Spleen (tissue), 13 donors: ENCODE measurements at places on chromosomes 1 and 21. TPM values are rescaled to one million over a fixed set of nuclear protein-coding genes. Genes with fewer than 3 reads are reported as not detected.

CD164L2 gene
- not detected for total RNA-seq

FCER1G gene
- total RNA-seq, result 268 TPM

ADORA3 gene
- 0.37 TPM for total RNA-seq

CFHR5 gene
- not detected for total RNA-seq

L1TD1 gene
- total RNA-seq, result 1.4 TPM

ADGRL2 gene
- 90.3 TPM for total RNA-seq

LCE3B gene
- total RNA-seq, result not detected

HUNK gene
- total RNA-seq, result 0.09 TPM

DNA sequence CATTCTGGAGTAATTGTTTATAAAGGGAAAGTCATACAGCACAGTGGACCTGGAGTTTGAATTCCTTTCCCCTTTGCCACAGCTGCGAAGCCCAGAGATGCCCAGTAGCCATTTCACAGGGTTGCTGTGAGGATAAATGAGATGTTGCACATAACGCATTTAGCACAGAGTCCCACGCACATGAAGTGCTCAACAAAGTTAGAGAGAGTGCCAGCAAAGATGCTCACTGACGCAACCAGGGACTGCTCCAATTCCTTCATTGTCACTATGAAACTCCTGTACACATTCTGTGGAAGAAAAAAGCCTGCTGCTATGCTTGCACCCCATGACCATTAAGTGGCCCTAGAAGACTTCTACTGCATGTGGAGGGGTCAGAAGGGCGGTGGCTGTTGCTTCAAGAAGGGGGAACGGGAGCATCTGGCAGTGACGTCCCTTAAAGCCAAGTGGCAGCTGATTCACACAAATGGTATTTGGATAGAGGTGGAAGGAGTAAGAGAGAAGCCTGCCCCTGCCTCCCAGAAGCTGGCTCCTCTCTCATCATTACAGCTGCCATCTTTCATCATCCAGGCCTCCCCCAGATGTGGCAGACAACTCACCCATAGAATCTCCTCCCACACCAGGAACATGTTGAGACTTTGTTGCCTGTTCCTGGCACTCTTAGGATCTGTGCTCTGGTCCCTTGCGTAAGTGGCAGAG, 26.5 kb upstream of the VAV3 start:
- no peak overlapping the region for H3K4me3 ChIP-seq
- DNase-seq, result no peak
- no peaks in the 10 kb centered on the region for H3K27me3 ChIP-seq
- no peaks in the 10 kb centered on the region for H3K4me1 ChIP-seq

DNA sequence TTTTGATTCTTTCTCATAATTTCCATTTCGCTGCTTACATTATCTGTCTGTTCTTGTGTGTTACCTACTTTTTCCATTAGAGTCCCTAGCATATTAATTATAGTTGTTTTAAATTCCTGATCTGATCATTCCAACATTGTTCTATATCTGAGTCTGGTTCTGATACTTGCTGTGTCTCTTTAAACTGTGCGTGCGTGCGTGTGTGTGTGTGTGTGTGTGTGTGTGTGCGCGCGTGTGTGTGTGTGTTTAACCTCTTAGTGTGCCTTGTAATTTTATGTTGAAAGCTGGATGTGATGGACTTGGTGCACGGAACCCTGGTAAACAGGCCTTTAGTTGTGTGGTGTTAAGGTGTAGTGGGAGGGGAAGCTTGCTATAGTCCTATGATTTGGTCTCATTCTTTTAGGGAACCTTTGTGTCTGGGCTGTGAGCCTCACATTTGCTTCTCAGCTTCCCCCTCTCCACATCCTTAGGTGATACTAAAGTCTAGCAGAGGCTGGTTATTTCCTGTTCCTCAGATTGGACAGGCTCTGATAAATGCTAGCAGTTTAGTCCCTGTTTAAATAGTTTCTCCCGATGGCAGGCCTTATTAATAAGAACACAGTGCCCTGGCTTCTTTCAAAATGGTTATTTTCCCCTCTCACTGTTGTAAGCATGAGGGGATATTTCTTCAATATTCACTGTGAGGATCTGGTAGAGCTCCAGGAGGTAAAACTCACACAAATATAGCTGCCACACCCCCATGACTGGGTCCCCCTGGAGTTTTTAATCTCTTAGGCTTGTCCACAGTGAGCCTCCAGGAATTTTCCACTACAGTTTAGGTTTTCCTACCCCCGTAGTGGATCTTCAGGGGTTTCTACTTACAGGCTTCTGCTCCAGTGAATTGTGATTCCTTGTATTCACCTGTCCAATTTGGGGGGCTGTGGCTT, 118.3 kb downstream of the GALNT2 start:
- no peak overlapping the region for H3K27ac ChIP-seq
- peaks cover 35% of the 10 kb centered on the region for H3K4me1 ChIP-seq
- H3K36me3 ChIP-seq, result no peaks in the 10 kb centered on the region
- H3K27me3 ChIP-seq, result no peaks in the 10 kb centered on the region

GRCh38 chr1:206422525-206422924, 47.8 kb upstream of the IKBKE start:
- H3K27ac ChIP-seq, result no peak overlapping the region
- DNase-seq, result no peak
- peaks cover 46% of the 10 kb centered on the region for H3K36me3 ChIP-seq
- no peaks in the 10 kb centered on the region for H3K27me3 ChIP-seq

DNA sequence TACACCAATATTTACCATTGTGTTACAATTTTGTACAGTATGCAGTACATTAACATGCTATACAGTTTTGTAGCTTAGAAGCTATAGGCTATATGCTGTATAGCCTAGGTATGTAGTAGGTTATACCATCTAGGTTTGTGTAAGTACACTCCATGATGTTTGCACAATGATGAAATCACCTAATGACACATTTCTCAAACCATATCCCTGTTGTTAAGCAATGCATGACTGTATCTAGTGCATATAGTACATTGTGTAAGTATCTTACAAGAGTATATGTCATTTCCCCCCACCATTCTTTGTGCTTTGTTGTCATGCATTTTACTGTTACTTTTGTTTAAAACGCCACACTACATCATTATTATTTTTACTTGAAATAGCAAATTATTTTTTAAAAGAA, 65.7 kb upstream of the RNF11 start:
- H3K27me3 ChIP-seq, result no peaks in the 10 kb centered on the region
- no peak overlapping the region for H3K4me3 ChIP-seq
- H3K36me3 ChIP-seq, result no peaks in the 10 kb centered on the region
- H3K4me1 ChIP-seq, result peaks cover 12% of the 10 kb centered on the region
- DNase-seq, result no peak
- no peak overlapping the region for H3K27ac ChIP-seq

- no peaks in the 10 kb centered on the region for H3K27me3 ChIP-seq
- no peaks in the 10 kb centered on the region for H3K4me1 ChIP-seq
- no peak overlapping the region for H3K4me3 ChIP-seq
- DNase-seq, result no peak
- no peak overlapping the region for H3K27ac ChIP-seq
- H3K36me3 ChIP-seq, result no peaks in the 10 kb centered on the region
Measured at GRCh38 chr1:178706432-178706831, 18.6 kb upstream of the RALGPS2 start.

DNA sequence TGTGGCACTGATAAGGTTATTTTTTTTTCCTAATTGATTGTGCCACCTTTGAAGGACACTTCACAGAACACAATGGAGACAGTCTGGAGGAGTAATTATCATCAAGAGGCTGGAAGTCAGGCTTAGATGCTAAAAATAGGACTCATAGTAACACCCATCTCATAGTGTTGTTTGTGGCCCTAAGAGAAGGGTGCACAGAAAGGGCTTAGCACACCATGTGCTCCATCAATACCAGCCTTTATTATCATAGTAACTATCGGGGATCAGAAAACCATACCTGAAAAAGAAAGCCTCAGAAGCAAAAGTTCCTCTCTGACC, 11.9 kb downstream of the NIPAL3 start:
- H3K27ac ChIP-seq, result no peak overlapping the region
- no peak overlapping the region for H3K4me3 ChIP-seq
- DNase-seq, result no peak
- no peaks in the 10 kb centered on the region for H3K27me3 ChIP-seq
- no peaks in the 10 kb centered on the region for H3K4me1 ChIP-seq

- no peaks in the 10 kb centered on the region for H3K27me3 ChIP-seq
- H3K4me1 ChIP-seq, result no peaks in the 10 kb centered on the region
- no peak for DNase-seq
- peaks cover 41% of the 10 kb centered on the region for H3K36me3 ChIP-seq
Measured at GRCh38 chr1:21860971-21861370, 48.9 kb downstream of the LDLRAD2 start.

DNA sequence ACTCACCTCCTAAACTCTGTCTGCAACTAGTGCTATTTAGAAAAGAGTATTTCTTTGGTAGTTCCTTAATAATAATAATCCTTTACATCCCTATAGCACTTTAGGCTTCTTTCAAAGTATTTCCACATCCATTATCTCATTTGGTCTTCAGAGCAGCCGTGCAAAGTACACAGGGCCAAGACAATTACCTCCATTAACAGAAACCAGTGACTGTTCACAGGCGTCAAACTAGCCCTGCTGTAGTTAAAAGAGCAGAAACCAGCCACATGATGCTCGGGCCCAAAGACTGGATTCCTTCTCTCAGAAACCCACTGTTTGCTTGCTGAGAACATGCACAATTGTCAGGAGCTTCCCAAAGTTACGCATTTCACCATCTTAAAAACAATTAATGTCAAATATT, 396.0 kb upstream of the DAB1 start:
- H3K4me1 ChIP-seq, result no peaks in the 10 kb centered on the region
- no peak for DNase-seq
- H3K4me3 ChIP-seq, result no peak overlapping the region
- no peaks in the 10 kb centered on the region for H3K36me3 ChIP-seq

DNA sequence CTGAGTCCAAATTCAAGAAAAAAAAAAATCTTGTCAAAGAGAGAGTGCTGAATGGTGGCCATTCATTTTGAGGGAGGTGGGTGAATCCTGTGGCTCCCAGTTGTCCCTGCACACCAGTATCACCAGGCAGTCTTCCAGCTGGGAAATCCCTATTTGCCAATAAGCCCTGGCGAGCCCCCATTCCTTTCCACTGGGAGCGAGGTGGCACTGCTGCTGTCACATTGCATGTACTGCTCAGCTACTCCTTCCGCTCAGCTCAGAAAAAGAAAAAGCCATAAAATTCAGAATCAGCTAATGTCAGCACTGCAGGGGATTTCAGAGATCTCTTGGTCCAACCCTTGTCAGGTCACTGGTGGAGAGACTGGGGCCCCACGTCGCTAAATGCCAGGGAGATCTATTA, 298.5 kb downstream of the OMA1 start:
- no peaks in the 10 kb centered on the region for H3K36me3 ChIP-seq
- H3K4me3 ChIP-seq, result no peak overlapping the region
- no peak for DNase-seq
- no peak overlapping the region for H3K27ac ChIP-seq

DNA sequence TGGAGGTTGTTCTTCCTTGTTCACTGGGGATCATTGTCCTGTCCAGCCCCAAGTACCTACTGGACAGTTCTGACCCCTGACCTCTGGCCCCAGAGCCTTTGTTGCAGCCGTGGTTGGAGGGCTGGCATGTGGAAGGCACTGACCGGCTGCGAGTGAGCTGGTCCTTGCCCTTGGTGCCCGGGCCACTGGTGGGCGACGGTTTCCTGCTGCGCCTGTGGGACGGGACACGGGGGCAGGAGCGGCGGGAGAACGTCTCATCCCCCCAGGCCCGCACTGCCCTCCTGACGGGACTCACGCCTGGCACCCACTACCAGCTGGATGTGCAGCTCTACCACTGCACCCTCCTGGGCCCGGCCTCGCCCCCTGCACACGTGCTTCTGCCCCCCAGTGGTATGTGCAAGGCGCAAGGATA, 11.4 kb downstream of the TIE1 start:
- no peaks in the 10 kb centered on the region for H3K27me3 ChIP-seq
- H3K4me3 ChIP-seq, result no peak overlapping the region
- peaks cover 32% of the 10 kb centered on the region for H3K4me1 ChIP-seq

- DNase-seq, result peak; percentile 90
- peaks cover 13% of the 10 kb centered on the region for H3K36me3 ChIP-seq
- peak overlapping the region; percentile 95 for H3K4me3 ChIP-seq
Measured at GRCh38 chr1:204493984-204494280, 673 bp downstream of the PIK3C2B start.

- DNase-seq, result no peak
- peaks cover 24% of the 10 kb centered on the region for H3K4me1 ChIP-seq
- no peaks in the 10 kb centered on the region for H3K36me3 ChIP-seq
- H3K4me3 ChIP-seq, result peak overlapping the region; percentile 25
Measured at GRCh38 chr1:234613128-234613875, 3.3 kb upstream of the IRF2BP2 start.

GRCh38 chr21:27306206-27306605, 339.3 kb upstream of the ADAMTS5 start:
- no peaks in the 10 kb centered on the region for H3K36me3 ChIP-seq
- no peak overlapping the region for H3K4me3 ChIP-seq
- H3K27ac ChIP-seq, result no peak overlapping the region
- DNase-seq, result no peak
- no peaks in the 10 kb centered on the region for H3K27me3 ChIP-seq
- no peaks in the 10 kb centered on the region for H3K4me1 ChIP-seq

GRCh38 chr1:3292051-3292722, 162.3 kb upstream of the ARHGEF16 start:
- no peak for DNase-seq
- H3K36me3 ChIP-seq, result no peaks in the 10 kb centered on the region
- H3K4me1 ChIP-seq, result no peaks in the 10 kb centered on the region
- no peak overlapping the region for H3K27ac ChIP-seq

GRCh38 chr1:162056043-162056442, 13.4 kb upstream of the NOS1AP start:
- peak; percentile 74 for DNase-seq
- H3K4me1 ChIP-seq, result peaks cover 4% of the 10 kb centered on the region
- H3K36me3 ChIP-seq, result no peaks in the 10 kb centered on the region
